Right forelimb (tissue), 1 donor: ENCODE measurements at places on chromosomes 6 and 20.

GRCh38 chr6:151747896-151748295, 59.6 kb upstream of the ESR1 start:
- DNase-seq, result no peak

GRCh38 chr6:154732538-154733182, 556 bp upstream of the SCAF8 start:
- peak; percentile 83 for DNase-seq

DNA sequence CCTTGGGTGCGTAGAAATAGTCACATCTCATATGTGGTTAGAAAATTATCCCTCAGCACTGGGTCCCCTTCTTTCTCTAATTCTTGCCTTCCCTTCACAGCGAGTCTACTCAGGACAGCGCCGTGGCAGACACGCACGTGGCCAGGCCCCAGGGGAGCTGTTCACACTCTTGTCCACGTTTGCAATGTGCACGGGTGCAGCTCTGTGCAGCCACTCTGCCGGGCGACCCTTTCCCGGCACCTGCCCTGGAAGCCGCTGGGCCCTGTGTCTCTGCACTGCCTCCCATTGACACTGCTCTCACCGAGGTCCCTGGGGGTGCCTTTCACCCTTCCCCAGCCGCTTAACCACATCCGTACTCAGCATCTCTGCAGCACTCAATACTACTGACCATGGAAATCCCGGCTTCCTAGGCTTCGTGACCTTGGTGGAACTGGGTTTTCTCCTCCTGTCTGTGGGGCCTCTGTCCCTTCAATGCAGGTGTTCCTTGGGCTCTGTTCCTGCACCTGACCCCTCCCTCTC, 104.9 kb downstream of the DACT2 start:
- no peak for DNase-seq

- no peak for DNase-seq
These were observed 149.7 kb upstream of the TNFAIP3 start for GRCh38 chr6:137717074-137718073.

- no peak for DNase-seq
These were observed 21.5 kb downstream of the EZR start for GRCh38 chr6:158797331-158798310.

DNA sequence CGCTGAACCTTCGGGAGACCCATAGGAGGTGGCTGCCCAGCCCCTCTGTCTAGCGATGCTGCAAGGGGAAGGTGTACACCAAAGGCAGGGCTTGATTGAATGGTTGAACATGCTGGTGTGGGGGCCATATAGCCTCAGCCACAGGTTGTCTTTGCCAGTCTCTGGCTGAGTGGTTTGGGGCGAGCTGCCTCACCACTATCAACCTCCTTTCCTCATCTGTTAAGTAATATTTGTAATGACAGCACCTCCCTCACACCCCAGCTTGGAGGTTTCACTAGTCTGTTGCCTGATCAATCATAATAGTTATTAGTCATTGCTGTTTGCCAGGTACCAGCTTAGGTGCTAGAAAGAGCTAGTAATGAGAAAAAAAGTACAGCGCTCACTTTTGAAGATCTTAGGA, 11.8 kb upstream of the ZNF831 start:
- no peak for DNase-seq

- DNase-seq, result peak; percentile 86
These were observed 47.0 kb downstream of the WDR27 start for GRCh38 chr6:169654598-169655391.

- no peak for DNase-seq
These were observed 112.5 kb downstream of the SNX5 start for GRCh38 chr20:17856024-17856564.

GRCh38 chr6:38493931-38494547, 145.7 kb downstream of the BTBD9 start:
- peak; percentile 85 for DNase-seq

- DNase-seq, result no peak
These were observed 16.8 kb downstream of the CD83 start for GRCh38 chr6:14134211-14134910.

DNA sequence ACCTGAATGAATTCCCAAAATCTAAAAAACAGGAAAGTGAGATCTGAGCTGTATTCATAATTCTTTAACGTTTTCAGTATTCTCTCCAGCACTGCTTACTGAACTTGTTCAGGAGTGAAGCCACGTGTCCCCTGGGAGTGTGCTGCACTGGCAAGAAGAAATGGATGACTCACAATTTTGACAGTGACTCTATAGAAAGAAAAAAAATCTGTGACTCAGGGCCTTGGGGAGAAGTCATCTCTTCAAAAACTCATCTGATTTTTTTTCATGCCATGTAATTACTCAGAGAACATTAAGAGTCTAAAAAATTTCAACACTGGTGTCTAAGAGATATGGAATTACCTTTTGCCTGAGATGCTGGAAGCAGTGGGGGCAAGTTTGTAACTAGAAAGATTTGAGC, 39.7 kb downstream of the ANKEF1 start:
- DNase-seq, result no peak

DNA sequence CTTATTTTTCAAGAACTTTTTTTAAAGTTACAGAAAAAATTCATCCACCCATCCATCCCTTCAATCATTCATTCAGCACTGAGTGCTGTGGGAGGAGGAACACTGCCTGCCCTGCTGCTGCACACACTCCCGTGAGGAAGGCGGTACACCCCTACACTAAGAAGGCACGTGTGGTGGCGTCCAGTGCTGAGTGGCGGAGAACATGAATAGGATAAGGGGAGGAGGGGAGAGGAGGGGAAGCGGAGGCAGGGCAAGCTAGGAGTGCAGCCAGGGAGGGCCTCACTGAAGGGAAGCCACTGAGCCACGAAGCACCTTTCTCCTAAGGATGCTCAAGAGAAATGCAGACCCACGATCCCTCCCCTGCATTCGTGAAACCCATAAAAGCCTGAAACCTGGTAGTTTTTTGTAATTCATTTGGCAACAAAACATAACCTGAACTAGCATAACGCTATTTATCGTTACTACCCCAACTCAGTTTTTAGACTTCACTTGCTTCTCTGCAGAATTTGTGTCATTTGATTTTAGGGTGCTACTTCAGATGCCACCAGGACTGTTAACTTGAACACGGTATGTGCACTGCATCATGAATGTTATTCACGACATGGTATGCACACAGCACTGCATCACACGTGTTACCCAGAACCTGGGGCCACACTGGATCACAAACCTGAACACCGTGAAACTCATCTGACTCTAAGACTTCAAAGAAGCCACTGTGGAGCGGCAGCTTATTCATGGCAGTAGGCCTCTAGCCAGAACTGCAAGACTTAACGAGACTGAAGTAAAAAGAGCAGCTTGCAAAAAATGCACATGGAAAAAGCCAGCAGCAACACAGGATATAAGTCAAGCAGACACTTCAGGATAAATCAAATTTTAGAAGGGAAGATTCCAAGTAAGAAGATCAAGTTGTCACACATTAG, 3.5 kb downstream of the RNASET2 start:
- DNase-seq, result no peak

- no peak for DNase-seq
These were observed 103.8 kb downstream of the NRSN1 start for GRCh38 chr6:24229696-24230405.

DNA sequence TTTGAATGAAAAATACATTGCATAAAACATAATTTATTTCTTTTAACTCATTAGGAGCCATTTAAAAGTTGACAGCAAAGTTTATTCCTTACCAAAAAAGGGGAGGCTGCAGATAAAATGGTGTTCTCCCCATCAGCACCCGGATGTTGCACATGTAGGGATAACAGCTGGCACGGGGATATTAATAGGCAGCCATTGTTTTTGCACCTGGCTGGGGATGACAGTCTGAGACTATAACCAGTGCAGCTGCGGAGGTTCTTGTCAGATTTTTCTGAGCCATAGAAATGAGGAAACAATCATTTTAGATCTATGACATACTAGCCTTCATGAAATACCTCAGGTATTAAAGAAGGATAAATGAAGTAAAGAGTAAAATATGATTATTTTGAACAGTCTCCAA, 20.1 kb upstream of the HECA start:
- no peak for DNase-seq

GRCh38 chr6:130116273-130116672, 97.9 kb downstream of the L3MBTL3 start:
- no peak for DNase-seq

GRCh38 chr6:2187826-2188225, 57.6 kb downstream of the GMDS start:
- DNase-seq, result no peak

- no peak for DNase-seq
These were observed 67.9 kb downstream of the LAMA2 start for GRCh38 chr6:128950864-128951263.

DNA sequence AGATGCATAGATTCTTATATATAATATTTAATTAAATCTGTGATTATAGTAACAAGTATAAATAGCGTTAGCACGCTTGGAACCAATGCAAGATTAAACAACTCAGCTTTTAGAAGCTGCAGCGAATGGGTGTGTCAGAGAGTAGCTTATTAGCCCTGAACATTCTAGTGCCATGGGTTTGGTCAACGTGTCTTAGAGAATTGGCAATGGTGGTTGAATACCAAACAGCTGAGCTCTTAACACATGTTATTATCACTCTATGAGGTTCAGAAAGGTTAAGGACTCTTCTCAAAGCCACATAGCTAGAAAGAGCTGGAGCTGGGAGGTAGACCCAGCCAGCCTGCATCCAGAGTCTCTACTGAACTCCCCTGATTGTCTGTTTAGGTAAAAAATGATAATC, 284.2 kb upstream of the CHD6 start:
- no peak for DNase-seq

GRCh38 chr20:40181676-40182075, 507.4 kb downstream of the MAFB start:
- no peak for DNase-seq

DNA sequence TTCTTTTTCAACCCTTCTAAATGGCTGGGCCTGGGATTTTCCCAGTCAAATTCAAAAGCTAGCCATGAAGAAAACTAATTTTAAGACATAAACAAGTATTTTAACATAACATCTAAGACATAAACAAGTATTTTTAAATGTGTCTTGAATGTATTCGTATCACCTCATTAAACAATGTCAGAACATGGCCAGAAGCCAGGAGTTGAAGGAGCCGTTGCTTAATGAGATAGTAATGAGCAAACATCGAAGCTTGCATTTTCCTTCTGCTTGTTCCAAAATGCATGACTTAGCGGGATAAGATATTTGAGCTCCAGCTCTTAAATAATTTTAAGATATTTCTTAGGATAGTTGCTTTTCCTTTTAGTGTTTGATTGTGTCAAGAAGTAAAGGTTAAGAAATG, 4.2 kb upstream of the RNF182 start:
- DNase-seq, result no peak

GRCh38 chr6:23905133-23905815, 220.7 kb upstream of the NRSN1 start:
- no peak for DNase-seq
